Left ventricle myocardium inferior (tissue), 1 donor: ENCODE measurements at places on chromosomes 7 and 10. TPM values are rescaled to one million over a fixed set of nuclear protein-coding genes. Genes with fewer than 3 reads are reported as not detected.

The AMPH gene
- total RNA-seq = 2.6 TPM

DNA sequence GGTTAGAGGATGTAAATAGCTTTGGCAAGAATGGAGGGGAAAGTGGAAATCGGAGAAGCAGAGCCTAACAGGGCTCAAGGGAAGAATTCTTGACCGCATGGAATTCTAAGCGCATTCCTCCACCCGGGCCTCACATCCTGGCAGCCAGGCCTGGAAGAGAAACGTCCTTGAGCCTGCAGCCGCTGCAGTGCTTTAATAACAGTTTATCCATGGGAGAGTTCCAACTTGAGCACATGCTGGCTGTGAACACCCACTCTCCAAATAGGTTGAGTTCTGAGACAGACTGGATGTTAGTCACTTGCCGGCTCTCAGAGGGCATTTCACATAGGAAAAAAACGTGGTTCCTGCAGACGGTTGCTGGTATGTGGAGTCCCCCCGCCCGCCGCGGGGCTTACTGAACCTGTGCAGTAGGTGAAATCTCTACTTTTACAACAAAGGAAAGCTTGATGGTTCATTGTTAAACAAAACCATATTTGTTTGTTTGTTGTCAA is 61.4 kb upstream of the STEAP1B start:
- peak; percentile 75 for DNase-seq
- H3K4me1 ChIP-seq = peaks cover 62% of the 10 kb centered on the region
- peak overlapping the region; percentile 82 for H3K27ac ChIP-seq
- no peaks in the 10 kb centered on the region for H3K27me3 ChIP-seq
- peak overlapping the region; percentile 40 for H3K4me3 ChIP-seq

DNA sequence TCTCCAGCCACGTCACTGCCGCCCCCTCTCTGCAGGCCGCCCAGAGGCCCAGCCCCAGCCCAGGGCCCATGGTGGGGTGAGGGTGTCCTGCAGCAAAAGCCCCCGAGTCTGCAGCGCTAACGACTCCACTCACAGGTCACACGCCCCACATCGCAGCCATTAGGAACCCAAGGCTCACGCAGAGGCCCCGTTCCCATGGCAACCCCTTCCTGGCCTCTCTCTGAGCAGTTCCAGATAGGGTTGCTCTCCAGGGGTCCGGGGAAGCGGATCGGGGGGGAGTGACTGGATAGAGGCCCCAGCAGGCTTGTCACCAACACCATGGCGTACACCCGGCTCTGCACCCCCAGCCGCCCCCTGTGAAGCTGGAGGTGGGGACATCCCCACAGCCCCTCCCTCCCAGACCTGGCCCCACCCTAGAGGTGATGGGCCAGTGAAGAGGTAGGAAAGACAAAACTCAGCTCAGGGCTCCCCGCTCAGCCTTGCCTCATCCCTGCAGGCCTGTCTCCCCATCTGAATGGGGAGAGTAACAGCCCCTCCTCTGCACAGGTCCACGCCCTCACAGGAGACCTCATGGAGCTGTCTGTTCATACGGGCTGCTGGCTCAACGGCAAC is 41.2 kb downstream of the TNRC18 start:
- no peak overlapping the region for H3K4me3 ChIP-seq
- H3K4me1 ChIP-seq = peaks cover 56% of the 10 kb centered on the region
- no peaks in the 10 kb centered on the region for H3K27me3 ChIP-seq
- H3K36me3 ChIP-seq = peaks cover 22% of the 10 kb centered on the region
- DNase-seq = no peak

The ATG9B gene
- not detected for total RNA-seq

DNA sequence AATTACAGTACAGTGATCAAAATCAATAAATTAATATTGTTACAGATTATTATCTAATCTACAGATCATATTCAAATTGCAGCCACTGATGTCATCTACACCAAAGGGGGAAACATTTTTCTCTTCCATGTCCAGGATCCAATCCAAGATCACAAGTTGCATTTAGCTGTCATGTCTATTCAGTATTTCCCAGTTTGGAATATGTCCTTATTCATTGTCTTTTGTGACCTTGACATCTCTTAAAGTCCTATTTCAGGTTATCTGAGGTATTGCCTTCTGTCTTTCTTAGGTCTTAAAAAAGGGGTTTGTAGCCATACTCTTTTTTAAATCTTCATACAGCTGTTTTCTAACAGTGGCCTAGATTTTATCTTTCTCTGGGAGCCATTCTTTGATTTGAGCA is 93.3 kb downstream of the MLLT10 start:
- no peaks in the 10 kb centered on the region for H3K27me3 ChIP-seq
- H3K4me3 ChIP-seq = no peak overlapping the region
- H3K4me1 ChIP-seq = peaks cover 18% of the 10 kb centered on the region
- H3K27ac ChIP-seq = peak overlapping the region; percentile 4
- no peak for DNase-seq
- peaks cover 17% of the 10 kb centered on the region for H3K36me3 ChIP-seq

GRCh38 chr7:99693427-99694200 is 13.8 kb upstream of the CYP3A5 start:
- no peaks in the 10 kb centered on the region for H3K27me3 ChIP-seq
- H3K27ac ChIP-seq = no peak overlapping the region
- H3K4me3 ChIP-seq = no peak overlapping the region

DNA sequence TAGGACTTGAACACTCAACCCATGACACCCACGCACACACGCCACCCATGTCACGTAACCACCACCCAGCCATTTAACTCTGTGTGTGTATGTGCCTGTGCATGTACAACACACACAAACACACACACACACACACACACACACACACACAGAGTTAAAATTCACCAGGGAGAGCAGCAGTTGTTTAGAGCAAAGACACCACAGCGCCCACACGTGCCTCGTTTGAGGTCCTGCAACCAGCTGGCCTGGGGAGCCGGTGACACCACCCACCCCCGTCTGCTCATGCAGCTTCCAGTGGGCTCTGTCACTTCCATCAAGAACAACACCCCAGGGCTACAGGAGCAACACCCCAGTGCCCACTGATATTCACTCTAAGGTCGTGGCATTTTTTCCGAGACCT is 97.4 kb downstream of the ELFN1 start:
- H3K27ac ChIP-seq = no peak overlapping the region
- no peak for DNase-seq
- H3K36me3 ChIP-seq = no peaks in the 10 kb centered on the region

The LBX1 gene
- not detected for total RNA-seq

The CCDC136 gene
- 8.2 TPM for total RNA-seq

The JAZF1 gene
- 29.4 TPM for total RNA-seq

DNA sequence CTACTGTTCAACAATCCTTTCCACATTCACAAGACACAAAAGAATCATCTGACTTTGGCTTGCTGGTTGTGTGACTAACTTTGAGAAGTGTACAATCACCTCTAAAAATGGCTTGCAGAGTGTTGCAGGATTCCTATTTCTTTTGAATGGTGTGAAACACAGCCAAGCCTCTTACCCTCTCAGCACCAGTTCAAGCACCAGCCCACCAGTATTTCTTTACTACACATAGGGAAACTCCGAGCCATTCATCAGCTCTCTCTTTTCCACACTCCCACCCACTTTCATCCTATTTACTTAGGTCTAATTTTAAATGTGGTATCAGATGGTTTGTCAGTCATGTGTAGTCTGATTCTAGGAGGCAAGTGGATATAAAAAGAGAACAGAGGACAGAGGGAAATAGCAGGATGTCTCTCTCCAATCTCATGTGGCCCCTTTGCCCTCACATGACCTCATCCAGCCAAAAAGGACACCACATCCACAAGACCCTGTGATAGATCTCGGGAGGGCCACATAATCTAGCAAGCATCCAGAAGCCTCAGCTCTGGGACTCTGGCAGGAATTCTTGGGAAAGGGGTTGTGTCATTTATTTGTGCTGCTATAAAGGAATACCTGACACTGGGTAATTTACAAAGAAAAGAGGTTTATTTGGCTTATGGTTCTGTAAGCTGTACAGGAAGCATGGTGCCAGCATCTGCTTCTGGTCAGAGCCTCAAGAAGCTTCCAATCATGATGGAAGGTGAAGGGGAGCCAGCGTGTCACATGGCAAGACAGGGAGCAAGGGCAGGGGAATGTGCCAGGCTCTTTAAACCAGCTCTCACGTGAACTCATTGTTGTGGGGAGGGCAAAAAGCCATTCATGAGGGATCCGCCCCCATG is 66.8 kb upstream of the NEBL start:
- peaks cover 9% of the 10 kb centered on the region for H3K4me1 ChIP-seq
- no peak overlapping the region for H3K4me3 ChIP-seq
- H3K27ac ChIP-seq = no peak overlapping the region
- H3K36me3 ChIP-seq = no peaks in the 10 kb centered on the region
